ENCODE measurements at places on chromosomes 7 and 10.

DNA sequence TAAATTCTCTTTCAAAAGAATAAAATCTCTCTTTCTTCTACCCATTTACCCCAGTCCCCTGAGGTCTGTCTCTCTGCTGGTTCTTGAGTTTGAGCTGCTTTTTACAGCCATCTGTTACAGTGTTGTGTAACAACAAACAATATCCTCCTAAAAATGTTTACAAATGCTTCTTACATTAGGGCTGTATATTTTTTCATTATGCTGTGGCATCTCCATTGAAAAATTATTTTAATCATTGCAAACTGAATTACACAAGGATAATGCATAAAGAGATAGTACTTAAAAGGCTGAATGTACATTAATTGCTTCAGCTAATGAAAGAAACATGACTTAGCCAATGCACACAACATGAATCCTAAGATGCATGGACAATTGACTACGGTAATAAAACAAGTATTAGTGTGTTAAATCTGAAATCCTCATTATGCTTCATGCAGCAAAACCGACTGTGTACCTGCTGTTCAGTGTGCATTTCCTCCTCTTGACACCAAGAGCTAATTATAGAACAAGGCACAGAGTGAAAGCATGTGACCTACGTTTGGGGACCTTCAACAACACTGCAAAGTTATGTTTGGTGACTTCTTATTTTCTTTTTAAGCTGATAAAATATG lies 181.7 kb upstream of the RHOBTB1 start:
- DNase-seq = no peak

DNA sequence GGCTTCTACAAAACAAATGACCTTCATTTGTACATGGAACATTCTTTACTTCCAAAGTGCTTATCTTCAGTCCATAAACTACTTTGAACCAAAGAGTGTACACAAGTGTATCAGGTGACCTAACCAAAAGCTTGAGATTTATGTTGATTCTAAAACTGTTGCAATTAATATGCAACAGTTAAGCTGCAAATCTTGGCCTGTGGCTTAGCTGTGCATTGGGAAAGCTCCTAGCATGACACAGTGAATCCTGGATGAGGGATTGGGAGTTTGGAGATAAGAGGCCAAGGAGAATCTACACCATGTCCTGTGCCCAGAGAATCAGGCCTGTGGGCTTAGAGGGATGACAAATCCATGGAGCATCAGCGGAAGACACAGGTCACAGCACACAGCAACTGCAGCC lies 105.2 kb upstream of the GSDME start:
- DNase-seq = no peak

- DNase-seq = no peak
Measured at GRCh38 chr10:122464586-122464985, 3.2 kb downstream of the HTRA1 start.

- DNase-seq = no peak
Measured at GRCh38 chr7:106597751-106598546, 63.0 kb downstream of the CCDC71L start.

DNA sequence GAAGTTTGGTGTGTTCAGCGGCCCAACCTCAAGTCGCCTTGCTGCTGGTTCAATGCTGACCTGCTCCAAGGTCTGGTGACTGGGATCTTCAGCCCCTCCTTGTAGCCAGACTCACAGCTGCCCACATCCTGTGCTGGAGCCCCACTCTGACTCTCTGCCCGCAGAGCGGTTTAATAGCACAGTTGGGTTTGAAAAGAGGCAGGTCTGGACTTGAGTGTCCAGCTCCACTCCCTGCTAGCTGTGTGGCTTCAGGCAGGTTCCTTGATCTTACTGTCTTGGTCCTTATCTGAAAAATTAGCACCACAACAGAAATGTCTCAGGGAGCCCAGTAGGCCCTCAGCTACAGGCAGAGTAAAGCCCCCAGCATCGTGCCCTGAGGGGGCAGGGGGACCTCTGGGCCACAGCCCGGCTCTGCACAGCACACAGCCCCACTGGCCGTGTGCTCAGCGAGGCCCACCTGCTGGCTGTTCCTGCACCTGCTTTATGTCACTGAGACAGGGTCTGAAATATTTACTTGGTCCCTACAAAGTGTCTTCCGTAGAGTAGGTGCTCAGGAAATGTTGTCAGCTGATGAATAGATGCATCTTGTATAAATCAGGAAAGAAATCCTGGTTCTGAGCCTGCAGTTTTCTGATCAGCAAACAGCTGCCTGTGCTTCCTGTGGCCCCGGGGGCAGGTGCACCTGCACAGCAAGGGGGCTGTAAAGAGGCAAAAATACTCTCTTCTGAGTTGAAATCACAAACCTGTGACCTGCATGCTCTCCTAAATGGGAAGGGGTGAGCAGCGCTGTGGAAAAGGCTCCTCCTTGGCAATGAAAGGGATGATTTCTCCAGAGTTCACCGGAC lies 155.5 kb downstream of the SVIL start:
- no peak for DNase-seq

- DNase-seq = no peak
Measured at GRCh38 chr7:117155694-117156093, 167.2 kb downstream of the WNT2 start.

- DNase-seq = no peak
Measured at GRCh38 chr10:79221110-79222051, 125.9 kb upstream of the PPIF start.

DNA sequence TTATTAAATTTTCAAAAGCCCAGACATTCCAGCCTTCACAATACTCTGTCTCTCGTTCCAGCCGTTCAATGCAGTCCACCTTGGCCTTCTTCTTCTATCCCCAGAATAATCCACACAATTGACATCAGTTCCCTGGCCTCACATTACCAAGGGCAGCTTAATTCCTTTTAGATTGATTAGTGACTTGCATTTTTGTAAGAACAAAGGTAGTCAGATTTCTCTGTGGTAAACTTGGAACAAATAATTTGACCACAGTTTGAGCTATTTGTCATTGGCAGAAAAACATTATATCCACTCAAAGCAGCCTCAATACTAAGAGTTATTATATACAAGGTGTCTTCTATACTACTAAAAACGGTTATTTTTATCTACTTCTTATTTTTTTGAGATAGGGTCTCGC lies 5.1 kb upstream of the CYTH3 start:
- no peak for DNase-seq

- no peak for DNase-seq
Measured at GRCh38 chr7:126398851-126399529, 853.8 kb downstream of the GRM8 start.

GRCh38 chr7:88669913-88670312 lies 89.6 kb upstream of the ZNF804B start:
- DNase-seq = no peak

- DNase-seq = no peak
Measured at GRCh38 chr7:142496545-142496991, 238.7 kb upstream of the PRSS58 start.

DNA sequence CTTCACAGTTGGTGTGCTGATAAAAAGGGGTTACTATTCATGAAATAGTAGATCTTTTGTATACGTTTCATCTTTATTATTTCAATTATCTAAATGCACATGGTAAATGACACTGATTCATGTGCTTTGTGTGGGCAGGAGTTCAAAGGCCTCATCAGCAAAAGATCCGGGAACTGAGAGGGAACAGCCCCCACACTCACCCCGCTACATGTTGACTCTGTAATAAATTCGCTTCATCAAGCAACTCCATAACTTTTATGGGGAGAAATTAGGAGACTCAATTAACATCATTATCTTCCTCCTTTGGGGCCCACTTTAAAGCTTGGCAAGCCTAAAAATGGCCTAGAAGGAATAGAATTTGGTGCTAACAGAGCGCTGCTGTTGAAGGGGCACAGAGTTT lies 250.7 kb upstream of the BMPER start:
- DNase-seq = no peak

DNA sequence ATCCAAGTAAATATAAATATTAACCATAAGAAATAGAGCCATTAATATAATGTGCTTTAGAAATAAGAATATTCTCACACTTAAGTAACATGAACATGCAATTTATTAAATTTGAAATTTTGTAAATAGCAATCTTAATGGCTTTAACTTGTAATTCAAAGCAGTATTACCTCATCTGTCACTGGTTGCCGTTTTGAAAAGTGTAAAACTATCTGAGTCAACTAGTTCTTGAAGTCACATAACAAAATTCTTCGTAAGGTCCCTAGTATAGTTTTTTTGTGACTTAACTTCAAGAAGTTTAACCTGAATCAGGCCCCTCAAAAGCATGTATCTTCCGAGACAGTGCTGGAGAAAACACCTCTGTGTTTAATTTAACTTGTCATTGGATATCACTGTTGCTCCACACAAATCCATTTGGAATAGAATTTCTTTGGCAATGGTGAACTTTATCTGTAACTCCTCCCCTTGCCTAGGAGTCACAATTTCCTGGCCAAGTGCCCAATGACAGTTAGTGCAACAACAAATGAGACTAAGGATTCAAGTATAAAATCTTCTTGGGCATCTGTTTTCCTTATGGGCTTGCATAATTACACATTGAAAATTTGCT lies 47.1 kb downstream of the NT5C2 start:
- DNase-seq = no peak

DNA sequence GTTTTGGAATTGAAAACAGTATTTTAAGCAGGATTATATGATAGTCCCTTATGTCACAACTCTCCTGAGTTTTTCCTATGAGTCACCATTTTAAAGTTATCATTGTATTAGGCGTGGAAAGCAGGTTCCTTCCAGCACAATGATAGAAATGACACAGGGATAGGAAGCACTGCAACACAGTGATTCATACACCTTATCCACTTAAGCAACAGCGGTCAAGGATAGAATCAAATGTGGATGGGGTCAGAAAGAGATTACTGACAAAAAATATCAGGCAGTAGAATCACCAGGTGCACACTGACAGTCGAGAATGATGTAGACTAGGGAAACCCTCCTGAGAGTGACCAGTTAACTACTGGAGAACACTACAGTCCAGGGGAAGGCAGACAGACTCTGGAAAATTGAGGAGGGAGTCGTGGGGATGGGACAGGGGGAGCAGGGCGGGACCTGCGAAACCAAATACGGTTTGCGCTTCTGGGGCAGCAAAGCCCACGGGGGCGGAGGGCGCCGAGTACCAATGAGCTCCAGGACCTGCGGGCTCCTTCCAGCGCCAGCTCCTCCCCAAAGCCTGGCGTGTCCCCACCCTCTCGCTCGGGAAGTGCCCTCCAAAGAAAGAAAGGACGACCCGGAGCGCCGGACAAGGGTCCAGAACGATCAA lies 479 bp downstream of the PNPLA8 start:
- DNase-seq = no peak

- DNase-seq = no peak
Measured at GRCh38 chr10:22317771-22318565, 1.8 kb downstream of the COMMD3 start.

GRCh38 chr7:142471820-142472219 lies 214.0 kb upstream of the PRSS58 start:
- DNase-seq = no peak

DNA sequence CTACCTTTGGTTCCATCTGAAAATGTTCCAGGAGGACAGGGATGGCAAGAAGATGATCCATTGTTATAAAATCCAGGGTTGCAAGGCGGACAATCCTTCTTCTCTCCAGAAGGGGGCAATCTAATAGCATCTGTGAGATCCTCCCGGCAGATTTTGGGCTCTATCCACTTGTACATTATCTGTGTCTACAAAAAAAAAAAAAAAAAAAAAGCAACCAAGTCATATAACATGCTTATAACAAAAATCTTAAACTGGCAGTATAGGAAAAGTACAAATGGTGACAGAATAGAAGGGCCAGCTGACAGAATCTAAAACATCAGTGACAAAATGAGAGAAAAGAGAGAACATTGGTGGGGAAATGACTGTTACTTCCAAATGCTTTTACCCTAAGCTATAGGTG lies 132.7 kb downstream of the ELAPOR2 start:
- peak; percentile 13 for DNase-seq

DNA sequence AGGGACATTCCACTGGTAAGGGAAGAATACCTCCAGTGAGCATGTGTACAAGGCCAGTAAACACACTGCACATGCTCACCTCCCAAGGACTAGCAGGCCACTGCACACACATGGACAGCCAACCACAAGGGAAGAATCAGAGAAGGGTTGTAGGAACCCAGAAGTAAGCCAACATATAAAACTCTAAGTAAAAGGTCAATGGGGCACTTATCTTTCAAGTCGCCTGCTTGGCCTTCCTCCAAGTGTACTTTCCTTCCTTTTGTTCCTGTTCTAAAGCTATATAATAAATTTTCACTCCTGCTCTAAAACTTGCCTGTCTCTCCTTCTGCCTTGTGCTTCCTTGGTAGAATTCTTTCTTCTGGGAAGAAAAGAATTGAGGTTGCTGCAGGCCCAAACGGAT lies 33.0 kb downstream of the ORC5 start:
- no peak for DNase-seq

GRCh38 chr7:69840248-69840647 lies 242.0 kb downstream of the AUTS2 start:
- DNase-seq = no peak

DNA sequence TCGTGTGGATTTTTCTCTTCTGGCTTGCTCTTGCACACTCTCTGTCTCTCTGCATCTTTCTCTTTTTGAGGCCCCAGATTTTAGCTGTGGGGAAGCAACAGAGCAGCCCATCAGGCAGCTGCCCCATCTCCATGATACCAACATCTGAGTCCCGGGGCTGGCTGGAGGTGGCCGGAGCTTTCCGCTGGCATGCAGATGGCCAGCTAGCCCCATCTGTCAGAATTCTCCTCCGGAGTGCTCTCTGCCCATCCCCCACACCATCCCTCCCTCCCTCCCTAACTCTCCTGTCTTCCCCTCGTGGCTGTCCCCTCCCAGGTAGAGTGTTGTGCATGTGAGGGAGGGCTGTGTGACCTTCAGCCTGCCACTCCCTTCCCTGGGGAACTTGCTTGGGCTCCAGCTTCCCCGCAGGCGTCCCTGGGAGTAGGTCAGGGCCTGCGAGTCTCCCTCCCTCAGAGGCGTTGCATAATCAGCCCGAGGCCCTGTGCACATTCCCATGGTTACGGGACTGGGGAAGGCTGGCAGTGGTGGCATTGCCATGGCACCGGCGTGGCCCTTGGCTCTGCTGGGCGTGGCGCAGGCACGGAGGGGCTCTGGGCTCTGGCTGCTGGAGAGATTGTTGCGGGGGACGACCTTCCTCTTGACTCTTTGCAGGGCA lies 24.7 kb downstream of the GHRHR start:
- DNase-seq = no peak

- no peak for DNase-seq
Measured at GRCh38 chr10:37860494-37861190, 3.2 kb upstream of the ZNF248 start.

- DNase-seq = no peak
Measured at GRCh38 chr10:90779548-90779947, 78.3 kb downstream of the HTR7 start.
